Activated CD4-positive, alpha-beta T cell treated with anti-CD3 and anti-CD28 coated beads, Interleukin-2, amount 50 U/mL, for 48 hours (primary cell): ENCODE measurements at places on chromosomes 7 and 10.

GRCh38 chr7:77316219-77316978 is 99.8 kb downstream of the GSAP start:
- no peak for DNase-seq

GRCh38 chr7:28804990-28805389 is 153.1 kb downstream of the TRIL start:
- no peak for DNase-seq

DNA sequence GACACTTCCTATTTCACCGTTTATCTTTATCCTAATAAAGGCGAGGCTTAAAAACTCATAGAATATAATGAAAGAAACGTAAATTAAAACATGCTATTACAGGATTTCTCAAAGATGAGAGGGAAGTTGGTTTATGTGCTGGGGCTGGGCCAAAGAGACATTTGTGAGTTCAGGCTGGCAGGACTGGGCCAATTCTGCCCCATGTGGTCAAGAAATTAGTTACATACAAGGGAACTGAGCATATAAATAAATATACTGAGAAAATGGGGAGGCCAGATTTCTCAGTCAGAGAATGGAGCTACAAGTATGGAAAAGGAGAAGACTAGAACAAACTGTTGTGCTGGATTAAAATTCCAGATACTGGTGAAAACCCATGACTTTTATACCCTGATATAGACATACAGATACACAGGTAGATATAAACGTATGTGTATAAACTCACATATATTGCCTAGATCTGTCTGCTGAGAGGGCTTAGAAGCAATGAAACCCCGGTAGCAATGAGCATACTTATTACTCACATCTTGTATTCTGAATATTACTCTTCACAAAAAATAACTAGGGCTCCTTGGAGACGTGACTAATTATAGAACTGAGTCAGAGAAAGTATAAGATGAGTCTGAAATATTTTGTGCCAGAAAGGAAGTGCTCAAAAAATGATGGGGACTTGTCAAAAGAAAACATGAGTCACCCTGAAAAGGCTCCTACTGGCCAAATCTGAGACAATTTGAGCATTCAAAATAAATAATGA is 155.7 kb upstream of the FGFR2 start:
- no peak for DNase-seq

DNA sequence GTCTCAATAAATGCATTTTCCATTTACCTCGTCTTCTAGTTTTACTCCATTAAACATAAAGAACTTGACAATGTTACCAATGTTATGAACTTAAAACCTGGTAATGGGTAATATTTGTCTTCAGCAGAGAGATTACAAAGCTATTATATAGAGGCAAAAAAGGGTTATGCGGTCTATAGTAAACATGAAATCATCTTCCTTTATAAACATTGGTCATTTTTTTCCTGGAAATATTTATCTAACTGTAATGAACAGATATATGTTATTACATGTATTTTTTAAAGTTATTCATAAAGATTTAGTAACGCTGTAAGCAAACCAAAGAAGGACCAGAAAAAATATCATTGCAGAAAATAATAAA is 1.3 kb downstream of the VWDE start:
- no peak for DNase-seq

GRCh38 chr10:101858723-101859500 is 15.3 kb upstream of the KCNIP2 start:
- DNase-seq = no peak

DNA sequence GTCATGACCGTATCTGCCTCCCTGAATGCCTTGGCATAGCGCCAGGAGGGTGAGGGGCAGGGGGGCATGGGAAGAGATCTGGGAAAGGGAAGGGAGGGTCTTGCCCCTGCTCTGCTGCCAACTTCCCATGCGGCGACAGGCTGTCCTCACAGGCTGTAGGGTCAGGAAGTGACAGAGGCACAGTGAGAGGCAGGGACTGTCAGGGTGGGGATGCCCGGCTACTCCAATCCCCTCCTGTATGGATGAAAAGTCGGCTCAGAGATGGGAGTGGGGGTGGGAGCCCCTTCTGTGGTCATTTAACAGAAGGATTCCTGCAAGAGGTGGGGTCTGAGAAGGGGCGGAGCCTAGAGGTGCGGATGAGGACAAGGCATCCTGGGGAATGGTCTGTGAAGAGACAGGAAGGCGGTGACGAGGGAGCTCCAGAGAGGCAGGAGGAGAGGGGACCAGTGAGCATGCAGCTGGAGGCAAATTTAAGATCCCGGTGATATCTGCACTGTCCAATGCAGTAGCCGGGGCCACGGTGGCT is 20.8 kb upstream of the UNC5B start:
- no peak for DNase-seq
